ENCODE measurements at places on chromosomes 4 and X. TPM values are rescaled to one million over a fixed set of nuclear protein-coding genes. Genes with fewer than 3 reads are reported as not detected.
A peak's percentile ranks its signal among the peaks of the same experiment; 100 is the strongest.

The NUDT9 gene
- 23.0 TPM for total RNA-seq

The AMMECR1 gene
- total RNA-seq: 23.7 TPM

The ARAP2 gene
- 10.1 TPM for total RNA-seq

DNA sequence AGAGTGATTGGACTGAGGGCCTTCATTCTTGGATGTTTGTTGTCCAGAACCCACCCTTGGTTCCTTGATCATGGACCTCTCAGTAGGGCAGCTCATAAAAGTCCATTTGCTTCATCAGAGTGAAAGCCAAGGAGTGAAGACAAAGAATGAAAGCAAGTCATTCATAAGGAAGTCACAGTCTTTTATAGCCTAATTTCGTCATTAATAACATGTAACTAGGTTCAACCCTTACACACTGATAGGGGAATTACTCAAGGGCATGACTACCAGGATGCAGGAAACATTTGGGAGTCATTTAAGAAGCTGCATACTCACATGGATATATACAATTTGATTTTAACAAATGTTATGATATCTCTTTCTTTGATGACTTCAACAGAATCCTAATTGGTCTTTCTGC lies 95.2 kb downstream of the RPA4 start:
- DNase-seq: no peak

- no peak for DNase-seq
These were observed 337.8 kb downstream of the PDGFC start for GRCh38 chr4:156633847-156634246.

DNA sequence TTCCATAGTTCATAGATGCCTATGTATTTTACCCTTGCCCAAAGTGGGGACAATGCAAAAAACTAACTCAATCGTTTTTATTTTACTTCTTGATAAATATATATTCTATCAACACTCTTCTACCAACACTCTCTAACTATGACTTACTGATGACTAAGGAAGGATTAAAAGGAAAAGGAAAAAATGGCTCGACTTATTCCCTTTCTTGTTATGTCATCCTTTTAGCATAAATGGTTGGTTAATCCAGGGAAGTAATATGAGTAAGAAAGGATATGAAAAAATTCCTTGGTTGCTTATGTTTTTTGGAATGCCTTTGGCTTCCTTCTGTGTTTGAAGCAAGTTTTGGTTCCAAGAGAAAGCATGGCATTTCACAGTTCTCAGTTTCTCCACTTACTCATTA lies 1087.1 kb downstream of the C4orf33 start:
- no peak for DNase-seq

DNA sequence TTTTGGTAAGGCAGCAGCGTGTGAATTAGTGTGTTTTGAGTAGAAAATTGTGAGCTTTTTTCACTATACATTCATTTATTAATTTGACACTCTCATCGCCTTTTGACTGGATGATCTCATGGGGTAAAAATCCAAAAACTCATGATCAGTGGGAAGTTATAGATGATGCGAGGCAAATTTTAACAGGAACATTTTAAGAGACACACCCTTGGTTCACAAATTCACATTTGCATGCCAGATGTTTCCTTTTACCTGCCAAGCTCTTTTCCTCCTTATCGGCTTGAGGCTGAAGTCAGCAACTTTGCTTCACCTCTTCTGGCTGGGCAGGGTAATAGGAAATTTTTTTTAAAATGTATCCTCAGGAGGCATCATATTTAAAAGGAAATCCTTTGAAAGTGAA lies 318.0 kb upstream of the HS3ST1 start:
- no peak for DNase-seq

DNA sequence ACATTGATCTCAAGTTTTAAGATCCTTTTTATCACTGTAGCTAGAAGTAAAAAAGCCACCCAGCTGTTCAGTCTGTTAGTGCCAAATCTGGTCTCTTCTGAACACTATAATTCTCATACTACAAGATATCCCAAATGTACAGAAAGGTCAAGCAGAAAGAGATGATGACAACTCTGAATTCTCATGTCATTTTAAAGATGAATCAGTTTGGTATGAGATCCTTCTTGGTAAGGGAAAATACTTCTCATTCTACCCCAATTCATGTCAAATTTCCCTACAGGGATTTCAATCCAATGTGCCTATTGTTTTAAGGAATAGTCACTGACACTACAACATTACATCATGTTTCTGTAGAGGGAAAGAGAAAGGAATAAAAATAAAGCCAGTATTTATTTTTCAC lies 184.5 kb downstream of the CPEB2 start:
- DNase-seq: no peak

DNA sequence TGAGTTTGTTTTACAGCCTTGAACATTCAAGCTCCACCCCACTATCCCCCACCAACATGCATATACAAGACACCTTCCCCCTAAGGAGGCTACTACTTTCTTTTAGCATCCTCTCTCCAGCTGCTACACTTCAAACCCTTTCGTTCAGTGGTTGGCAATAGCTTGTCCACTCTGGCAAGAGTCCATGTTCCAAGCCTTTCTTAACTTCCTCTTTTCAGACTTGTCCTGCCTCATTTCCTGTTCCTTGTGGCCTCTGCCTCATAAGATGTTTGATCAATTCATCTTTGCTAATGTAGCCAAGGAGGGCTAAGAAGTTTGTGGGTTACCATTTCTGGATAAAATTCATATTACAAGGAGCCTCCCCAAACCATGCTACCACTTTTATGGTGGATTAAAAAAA lies 20.8 kb upstream of the ZCCHC12 start:
- DNase-seq: no peak

DNA sequence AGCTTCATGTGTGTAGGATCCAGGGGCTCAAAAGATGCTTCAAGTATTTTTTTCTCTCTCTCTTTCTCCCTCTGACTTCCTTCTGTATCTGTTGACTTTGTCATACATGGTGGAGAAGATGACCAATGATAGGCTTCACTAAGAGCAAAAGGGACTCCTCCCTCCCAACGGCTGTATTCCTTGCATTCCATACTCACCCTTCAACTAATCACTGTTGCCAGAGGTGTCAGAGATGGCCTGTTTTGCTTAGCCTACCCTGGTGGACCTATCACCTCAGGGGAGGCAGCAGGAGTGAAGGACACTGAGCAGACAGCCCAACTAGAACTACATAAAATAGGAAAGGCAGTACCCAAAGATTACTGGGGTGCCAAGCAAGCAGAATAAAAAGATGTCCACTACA lies 62.2 kb upstream of the C1QTNF7 start:
- DNase-seq: no peak

The TEX13C gene
- not detected for total RNA-seq

The KIT gene
- 0.22 TPM for total RNA-seq

The SPANXN1 gene
- total RNA-seq: not detected

- DNase-seq: no peak
These were observed 4.0 kb downstream of the CENPU start for GRCh38 chr4:184729946-184730345.

The DUSP9 gene
- total RNA-seq: 5.9 TPM

DNA sequence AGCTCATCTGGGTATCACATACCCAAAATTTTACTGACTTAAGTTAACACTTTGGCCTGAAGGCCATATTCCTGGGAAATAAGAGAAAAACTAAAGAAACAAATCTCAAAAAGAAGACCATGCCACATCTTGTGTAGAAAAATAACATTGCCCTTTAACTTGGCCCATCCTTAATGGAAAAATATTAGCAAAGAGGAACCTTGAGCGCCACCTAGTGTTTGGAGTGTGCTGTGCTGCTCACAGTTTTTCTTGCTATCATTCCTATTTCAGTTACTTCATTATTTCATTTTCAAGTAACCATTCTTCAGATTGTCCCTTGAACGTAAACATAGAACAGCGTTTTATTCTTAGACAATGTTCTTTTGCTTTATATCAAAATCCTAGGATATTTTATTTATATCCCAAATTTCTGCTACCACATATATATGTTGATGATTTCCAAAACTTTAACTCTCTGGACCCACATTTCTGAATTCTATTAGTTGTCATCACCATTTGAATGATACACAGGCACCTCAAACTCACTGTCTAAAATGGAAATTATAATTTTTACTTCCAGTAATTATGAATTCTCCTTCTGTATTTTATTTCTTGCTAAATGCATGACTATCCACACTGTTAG lies 999.0 kb upstream of the ADGRL3 start:
- peak; percentile 12 for DNase-seq

GRCh38 chrX:67050760-67051159 lies 411.9 kb upstream of the EDA2R start:
- no peak for DNase-seq

The RNF150 gene
- total RNA-seq: 0.69 TPM

GRCh38 chrX:3549411-3549911 lies 164.0 kb downstream of the PRKX start:
- no peak for DNase-seq

The PACRGL gene
- total RNA-seq: 21.0 TPM

- DNase-seq: no peak
These were observed 7.3 kb downstream of the TREX2 start for GRCh38 chrX:153438532-153438931.

The OCIAD1 gene
- 165 TPM for total RNA-seq

The SLC16A2 gene
- total RNA-seq: 5.3 TPM

The YIPF7 gene
- total RNA-seq: not detected

The GLUD2 gene
- total RNA-seq: 0.72 TPM

- DNase-seq: no peak
These were observed 31.5 kb upstream of the NUP54 start for GRCh38 chr4:76179398-76180318.

- DNase-seq: no peak
These were observed 36.9 kb upstream of the ADRA2C start for GRCh38 chr4:3729188-3729881.

The RGN gene
- total RNA-seq: 0.80 TPM

GRCh38 chrX:134443461-134443860 lies 16.5 kb upstream of the HPRT1 start:
- no peak for DNase-seq

- DNase-seq: no peak
These were observed 33.7 kb upstream of the WDR17 start for GRCh38 chr4:176031922-176032321.

GRCh38 chr4:90002441-90003062 lies 107.9 kb downstream of the MMRN1 start:
- no peak for DNase-seq

The SEC31A gene
- 98.8 TPM for total RNA-seq

- no peak for DNase-seq
These were observed 111.4 kb upstream of the LIMCH1 start for GRCh38 chr4:41426539-41426938.

- no peak for DNase-seq
These were observed 332.4 kb downstream of the PCDH7 start for GRCh38 chr4:31052519-31052918.

The AGTR2 gene
- total RNA-seq: not detected

GRCh38 chrX:100584611-100585010 lies at the start of gene TNMD:
Gene TNMD (plus strand): TSS chrX:100584936. CDS start chrX:100585019, 83 bp downstream.
- DNase-seq: no peak

The MAGEB2 gene
- not detected for total RNA-seq

The REELD1 gene
- total RNA-seq: not detected

All from epithelial cell of proximal tubule (primary cell).